Esophagus squamous epithelium (tissue), 5 donors: ENCODE measurements at places on chromosomes 2 and 18.

GRCh38 chr2:182728014-182728413 is 12.0 kb downstream of the DNAJC10 start:
- no peak overlapping the region for H3K27ac ChIP-seq
- no peaks in the 10 kb centered on the region for H3K4me1 ChIP-seq
- no peak overlapping the region for H3K4me3 ChIP-seq
- no peaks in the 10 kb centered on the region for H3K27me3 ChIP-seq

- no peak for DNase-seq
- H3K4me1 ChIP-seq, result peaks cover 3% of the 10 kb centered on the region
- H3K27me3 ChIP-seq, result no peaks in the 10 kb centered on the region
These were observed 45.5 kb upstream of the TNFRSF11A start for GRCh38 chr18:62279561-62279960.

DNA sequence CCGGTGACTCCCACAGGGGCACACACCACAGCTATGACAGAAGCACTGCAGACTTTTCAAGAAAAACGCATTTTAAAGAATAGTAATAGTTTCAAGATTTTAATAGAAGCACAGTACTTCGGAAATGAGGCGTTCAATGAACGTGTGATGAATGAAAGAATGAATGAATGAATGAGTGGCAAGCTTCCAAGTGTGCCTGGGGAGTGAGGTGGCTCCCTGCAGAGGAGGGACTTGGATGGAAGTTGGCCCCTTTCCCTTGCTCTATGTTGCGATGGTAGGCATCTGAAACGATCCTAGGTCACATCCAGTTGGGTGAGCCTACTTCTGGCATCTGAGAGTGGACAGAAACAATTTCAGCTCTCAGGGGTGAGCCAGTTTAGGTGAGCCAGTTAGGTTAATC is 65.6 kb downstream of the NCKAP5 start:
- DNase-seq, result no peak
- no peak overlapping the region for H3K27ac ChIP-seq
- no peaks in the 10 kb centered on the region for H3K36me3 ChIP-seq
- no peak overlapping the region for H3K4me3 ChIP-seq
- no peaks in the 10 kb centered on the region for H3K27me3 ChIP-seq

- no peak overlapping the region for H3K4me3 ChIP-seq
- no peaks in the 10 kb centered on the region for H3K4me1 ChIP-seq
- no peak for DNase-seq
- H3K36me3 ChIP-seq, result no peaks in the 10 kb centered on the region
- no peaks in the 10 kb centered on the region for H3K27me3 ChIP-seq
- no peak overlapping the region for H3K27ac ChIP-seq
These were observed 52.5 kb downstream of the AQP4 start for GRCh38 chr18:26813043-26813442.

- no peak for DNase-seq
- H3K27me3 ChIP-seq, result no peaks in the 10 kb centered on the region
These were observed 558 bp downstream of the DNAJC10 start for GRCh38 chr2:182716650-182716979.

DNA sequence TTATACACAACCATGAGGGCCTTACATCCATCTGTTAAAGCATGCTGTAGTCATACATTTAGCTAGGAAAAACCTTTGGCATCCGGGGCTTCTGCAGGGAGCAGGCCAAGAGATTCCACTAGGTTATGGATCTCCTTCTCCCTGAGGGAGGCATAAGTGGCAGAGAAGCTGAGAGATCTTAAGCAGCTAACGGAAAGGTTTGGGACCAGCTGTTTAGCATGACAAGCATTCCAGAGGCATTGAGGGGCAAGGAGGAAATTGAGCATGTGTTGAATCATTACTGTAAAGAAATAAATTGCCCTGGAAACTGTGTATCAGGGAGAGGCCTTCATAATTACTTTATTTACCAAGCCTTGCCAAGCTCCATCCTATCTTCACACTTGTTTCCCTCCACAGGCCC is 643.1 kb downstream of the CNTNAP5 start:
- DNase-seq, result no peak
- no peaks in the 10 kb centered on the region for H3K27me3 ChIP-seq
- no peaks in the 10 kb centered on the region for H3K4me1 ChIP-seq
- no peak overlapping the region for H3K27ac ChIP-seq
- H3K36me3 ChIP-seq, result no peaks in the 10 kb centered on the region
- H3K4me3 ChIP-seq, result no peak overlapping the region

DNA sequence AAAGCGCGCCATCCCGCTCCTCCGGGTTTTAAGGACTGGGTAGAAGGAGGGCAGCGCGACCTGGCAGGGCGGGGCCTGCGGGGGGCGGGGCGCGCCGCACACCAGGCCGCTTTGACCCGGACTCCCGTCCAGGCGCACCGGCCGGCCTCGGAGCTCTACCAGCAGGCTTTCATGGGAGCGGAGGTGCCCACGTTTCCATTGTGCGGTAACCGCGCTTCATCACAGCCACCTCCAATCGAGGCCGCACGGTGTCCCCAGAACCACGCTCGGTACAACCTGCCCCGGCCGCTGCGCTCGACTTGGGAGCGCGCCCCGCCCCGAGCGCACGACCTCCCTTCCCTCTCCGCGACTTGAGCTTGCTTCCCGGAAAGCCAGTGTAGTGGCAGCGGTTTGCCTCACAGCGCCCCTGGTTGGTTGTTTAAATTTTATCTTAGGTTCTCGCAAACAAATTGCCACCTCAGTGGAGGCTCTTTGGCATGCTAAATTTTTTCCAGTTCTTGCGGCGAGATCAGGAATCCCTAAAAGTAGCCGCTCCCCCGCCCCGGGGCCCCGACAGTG is 280 bp upstream of the CYP1B1 start:
- DNase-seq, result peak; percentile 8
- no peaks in the 10 kb centered on the region for H3K27me3 ChIP-seq
- H3K4me1 ChIP-seq, result peaks cover 30% of the 10 kb centered on the region
- peak overlapping the region; percentile 61 for H3K4me3 ChIP-seq

GRCh38 chr2:58635801-58636375 is 394.8 kb upstream of the FANCL start:
- H3K36me3 ChIP-seq, result no peaks in the 10 kb centered on the region
- H3K27me3 ChIP-seq, result no peaks in the 10 kb centered on the region
- DNase-seq, result no peak

DNA sequence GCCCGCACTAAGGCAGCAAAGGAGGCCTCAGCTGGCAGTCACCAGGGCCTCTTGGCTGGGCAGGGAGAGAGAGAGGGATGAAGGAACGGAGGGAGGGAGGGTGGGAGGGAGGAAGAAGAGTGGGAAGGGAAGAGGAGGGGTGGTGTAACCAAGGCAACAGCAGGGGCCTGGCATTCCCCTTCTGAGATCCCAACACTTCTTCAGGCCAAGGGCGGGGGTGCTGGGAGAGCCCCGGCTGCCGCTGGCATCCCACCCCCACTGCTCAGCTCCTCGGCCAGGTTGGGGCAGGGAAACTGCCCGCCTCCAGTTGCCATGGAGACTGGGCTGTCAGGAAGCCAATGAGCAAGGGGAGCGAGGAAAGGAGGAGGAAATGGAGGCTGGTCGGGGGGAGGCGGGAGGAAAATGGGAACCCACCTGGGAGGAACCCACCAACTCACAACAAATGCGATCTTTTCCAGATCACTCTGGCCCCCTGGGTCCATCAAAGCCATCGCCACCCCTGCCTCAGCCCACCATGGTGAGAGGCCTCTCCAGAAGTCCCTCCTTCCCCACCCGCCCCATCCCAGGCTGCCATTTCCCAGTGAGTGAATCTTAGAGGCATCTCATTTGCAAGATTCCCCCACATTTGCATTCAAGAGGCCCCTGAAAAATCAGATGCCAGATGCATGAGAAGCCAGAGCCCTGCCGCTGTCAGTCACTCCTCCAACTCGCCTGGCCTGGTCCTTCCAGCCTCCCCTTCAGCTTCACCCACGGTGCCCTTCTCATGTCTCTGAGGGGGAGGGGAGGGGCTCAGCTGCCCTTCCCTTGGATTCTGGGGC is 12.4 kb downstream of the SH2D6 start:
- no peaks in the 10 kb centered on the region for H3K27me3 ChIP-seq
- H3K4me3 ChIP-seq, result no peak overlapping the region
- H3K4me1 ChIP-seq, result peaks cover 24% of the 10 kb centered on the region
- no peak for DNase-seq
- H3K27ac ChIP-seq, result peak overlapping the region; percentile 34

DNA sequence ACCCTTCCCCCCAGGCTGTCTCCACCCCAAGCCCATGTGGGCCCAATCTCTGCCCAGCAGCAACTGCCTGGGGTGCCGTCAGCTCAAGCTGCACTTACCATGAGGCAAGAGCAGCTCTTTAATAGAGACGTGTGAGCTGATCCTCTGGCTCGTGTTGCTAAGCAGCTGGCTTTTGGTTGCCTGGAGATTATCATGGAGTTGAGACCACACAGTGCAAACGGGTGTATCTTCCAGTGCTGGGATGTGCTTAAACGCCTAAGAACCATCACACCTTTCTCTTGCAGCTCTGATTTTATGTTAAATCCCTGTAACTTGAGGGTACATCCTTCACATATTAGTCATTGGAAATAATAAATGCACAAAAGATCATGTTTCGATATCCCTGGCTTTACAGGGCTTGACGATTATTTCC is 271.1 kb downstream of the PRKCE start:
- no peak for DNase-seq
- no peaks in the 10 kb centered on the region for H3K36me3 ChIP-seq
- H3K4me3 ChIP-seq, result no peak overlapping the region
- peaks cover 15% of the 10 kb centered on the region for H3K4me1 ChIP-seq
- no peaks in the 10 kb centered on the region for H3K27me3 ChIP-seq

DNA sequence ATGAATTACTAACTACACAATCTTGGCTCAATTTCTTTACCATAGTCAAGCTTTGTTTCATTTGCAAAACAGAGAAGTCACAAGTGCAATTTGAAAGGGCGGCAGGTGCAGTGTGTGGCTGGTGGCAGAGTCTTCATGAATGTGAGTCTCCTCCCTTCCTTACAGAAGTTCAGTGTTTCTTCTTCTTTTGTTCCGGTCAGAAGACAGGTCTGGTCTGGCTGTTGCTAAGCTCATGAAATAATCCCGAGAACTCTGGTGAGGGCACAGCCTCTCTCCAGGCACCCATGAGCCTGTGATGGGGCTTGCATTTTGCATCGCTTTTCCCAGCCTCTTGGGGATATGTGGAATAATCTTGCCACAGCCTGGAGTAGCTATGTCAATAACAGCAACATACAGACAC is 824.8 kb upstream of the SALL3 start:
- H3K4me3 ChIP-seq, result no peak overlapping the region
- H3K27me3 ChIP-seq, result no peaks in the 10 kb centered on the region
- no peaks in the 10 kb centered on the region for H3K36me3 ChIP-seq
- H3K4me1 ChIP-seq, result no peaks in the 10 kb centered on the region
- no peak for DNase-seq
- no peak overlapping the region for H3K27ac ChIP-seq

- no peak overlapping the region for H3K27ac ChIP-seq
- no peaks in the 10 kb centered on the region for H3K27me3 ChIP-seq
- H3K36me3 ChIP-seq, result no peaks in the 10 kb centered on the region
- H3K4me3 ChIP-seq, result no peak overlapping the region
- DNase-seq, result no peak
These were observed 282.7 kb downstream of the EPHA4 start for GRCh38 chr2:221289389-221289788.

- no peak overlapping the region for H3K27ac ChIP-seq
- no peaks in the 10 kb centered on the region for H3K4me1 ChIP-seq
- H3K36me3 ChIP-seq, result no peaks in the 10 kb centered on the region
- H3K4me3 ChIP-seq, result no peak overlapping the region
- DNase-seq, result no peak
These were observed 37.5 kb upstream of the SCN9A start for GRCh38 chr2:166413255-166413654.

DNA sequence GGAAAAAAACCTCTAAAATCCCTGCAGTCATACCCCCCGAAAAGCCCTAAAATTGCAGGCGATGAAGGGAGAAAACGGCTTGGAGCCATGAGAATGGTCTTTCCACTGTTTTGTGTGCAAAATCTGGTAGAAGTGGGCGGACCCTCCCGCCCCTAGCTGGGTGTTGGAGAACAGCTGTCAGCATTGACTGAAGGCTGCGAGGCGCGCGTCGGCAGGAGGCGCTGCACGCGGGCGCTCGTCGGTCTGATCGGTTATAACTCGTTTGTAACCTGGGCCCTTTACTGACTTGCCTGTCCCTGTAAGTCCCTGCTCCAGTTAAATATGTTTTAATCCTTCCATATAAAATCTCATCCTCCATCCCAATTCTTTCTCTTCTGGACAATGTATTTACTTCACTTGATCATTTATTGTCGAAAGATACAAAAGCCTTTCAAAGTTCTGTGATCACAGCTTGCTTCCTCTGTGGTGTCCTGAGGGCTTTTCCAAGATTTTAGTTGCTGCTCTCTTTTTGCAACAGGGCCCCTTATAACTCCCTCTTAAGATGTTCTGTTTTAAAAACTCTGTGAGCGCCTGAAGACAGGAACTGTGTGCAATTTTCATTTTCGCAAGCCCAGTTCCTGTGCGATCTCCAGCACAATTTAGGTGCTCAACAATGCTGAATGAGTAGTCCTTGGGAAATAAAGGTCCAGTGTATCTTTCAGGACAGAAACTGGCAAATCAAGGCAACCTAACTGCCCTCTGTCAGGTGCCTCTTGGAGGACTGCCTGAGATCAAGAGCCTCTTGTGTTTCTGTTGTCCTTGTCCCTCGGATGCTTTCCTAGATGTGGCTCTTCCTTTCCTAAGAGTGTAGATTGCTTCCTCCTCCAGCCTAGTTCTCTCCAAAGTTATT is 918 bp upstream of the HNRNPLL start:
- H3K4me3 ChIP-seq, result peak overlapping the region; percentile 97
- no peaks in the 10 kb centered on the region for H3K27me3 ChIP-seq
- H3K27ac ChIP-seq, result peak overlapping the region; percentile 97

DNA sequence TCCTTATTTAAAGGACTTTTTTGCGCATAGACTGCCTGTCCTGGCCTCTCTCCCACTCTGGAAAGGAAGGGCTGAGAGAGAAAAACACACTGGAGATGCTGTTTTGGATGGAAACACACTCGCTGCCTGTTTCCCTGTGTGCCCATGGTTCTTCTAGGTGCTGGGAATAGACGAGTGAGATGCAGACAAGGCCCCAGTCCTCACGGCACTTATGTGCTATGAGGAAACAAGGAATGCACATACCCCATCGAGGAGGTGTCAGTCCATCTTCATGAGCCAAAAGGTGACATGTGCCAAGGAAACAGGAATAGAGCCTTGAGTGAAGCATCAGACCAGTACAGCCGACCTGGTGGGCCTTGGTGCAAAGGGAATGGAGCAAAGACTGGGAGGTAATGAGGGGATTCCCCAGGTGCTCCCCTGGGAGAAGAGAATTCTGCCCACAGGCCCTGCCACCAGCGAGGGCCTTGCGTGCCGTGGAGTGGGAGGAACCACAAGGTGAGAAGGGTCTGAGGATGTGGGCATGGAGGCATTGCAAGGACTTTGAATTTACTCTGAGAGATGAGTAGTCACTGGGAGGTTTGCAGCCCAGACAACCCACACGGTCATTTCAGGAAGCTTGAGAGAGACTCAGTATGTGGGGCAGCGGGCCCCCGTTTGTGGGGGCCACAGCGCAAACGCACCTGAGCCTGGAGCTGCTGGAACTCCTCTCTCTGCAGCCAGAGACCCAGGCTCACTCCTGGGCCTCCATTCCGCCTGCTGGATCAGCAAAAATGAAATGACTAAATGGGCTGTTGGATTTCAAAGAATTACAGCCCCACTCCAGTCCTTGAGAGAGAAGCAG is 197.5 kb upstream of the COPS8 start:
- no peak overlapping the region for H3K4me3 ChIP-seq
- no peak for DNase-seq
- H3K36me3 ChIP-seq, result no peaks in the 10 kb centered on the region
- peak overlapping the region; percentile 86 for H3K27ac ChIP-seq
- no peaks in the 10 kb centered on the region for H3K4me1 ChIP-seq
